ENCODE measurements at places on chromosomes 13 and 19. TPM values are rescaled to one million over a fixed set of nuclear protein-coding genes. Genes with fewer than 3 reads are reported as not detected.

DNA sequence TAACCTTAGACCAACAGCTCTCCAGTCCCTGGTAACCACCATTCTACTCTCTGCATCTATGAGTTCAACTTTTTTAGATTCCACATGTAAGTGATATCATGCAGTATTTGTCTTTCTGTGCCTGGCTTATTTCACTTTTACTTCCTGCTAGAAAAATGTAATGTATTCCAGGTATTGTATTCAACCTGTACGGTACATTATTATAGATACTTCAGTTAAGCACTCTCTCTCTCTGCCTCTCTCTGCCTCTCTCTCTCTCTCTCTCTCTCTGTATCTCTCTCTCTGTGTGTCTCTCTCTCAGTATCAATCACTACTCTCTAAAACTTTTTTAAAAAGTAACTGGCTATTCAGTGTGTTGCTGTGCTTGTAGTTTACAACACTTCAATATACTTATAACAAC lies 8.4 kb downstream of the DACH1 start:
- no peaks in the 10 kb centered on the region for H3K36me3 ChIP-seq
- no peak for DNase-seq
- no peak overlapping the region for H3K4me3 ChIP-seq
- no peak overlapping the region for H3K27ac ChIP-seq
- no peaks in the 10 kb centered on the region for H3K4me1 ChIP-seq

Gene ZNF486
- total RNA-seq: 3.5 TPM

Gene SCEL
- 0.29 TPM for total RNA-seq

Gene SULT2A1
- not detected for total RNA-seq

Measured in esophagus muscularis mucosa (tissue), 4 donors.